ENCODE measurements at places on chromosomes 3 and 15.
A peak's percentile ranks its signal among the peaks of the same experiment; 100 is the strongest.

GRCh38 chr15:80982205-80982604, 7.4 kb downstream of the MESD start:
- DNase-seq: no peak

- DNase-seq: no peak
Measured at GRCh38 chr3:43086460-43087165, 19.3 kb downstream of the POMGNT2 start.

- DNase-seq: no peak
Measured at GRCh38 chr3:188949996-188950395, 221.8 kb upstream of the TPRG1 start.

DNA sequence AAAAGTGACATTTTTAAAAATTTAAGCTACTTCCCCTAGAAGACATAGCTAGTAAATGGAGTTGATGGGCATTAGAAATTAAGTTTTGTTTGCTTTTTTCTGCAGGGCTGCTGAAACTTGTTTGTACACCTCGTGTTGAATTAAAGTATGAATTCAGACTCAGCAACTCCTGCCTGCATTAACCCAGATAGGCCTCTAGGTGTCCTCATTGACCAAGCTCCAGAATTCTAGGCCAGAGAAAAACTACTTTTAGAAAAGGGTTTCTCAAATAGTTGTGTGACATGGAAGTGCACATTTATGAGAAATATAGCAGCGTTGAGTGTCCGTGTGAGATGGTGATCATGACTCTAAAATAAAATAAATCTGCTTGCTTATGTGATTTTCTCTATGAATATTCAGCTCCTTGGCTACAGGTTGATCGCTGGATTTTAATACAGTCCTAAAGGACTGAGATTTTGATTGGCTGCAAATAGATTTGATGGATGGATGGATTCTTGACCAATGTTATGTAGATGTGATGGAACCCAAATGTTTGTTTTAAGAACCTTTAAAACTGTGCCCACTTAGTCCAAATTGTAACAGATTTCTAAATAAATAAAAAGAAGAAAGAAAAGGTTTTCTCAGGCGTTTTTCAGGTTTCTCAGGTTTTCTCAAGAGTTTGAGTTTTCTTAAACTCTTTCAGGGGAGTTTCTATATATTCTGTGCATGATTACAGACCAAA, 39.4 kb upstream of the LMOD3 start:
- DNase-seq: no peak

DNA sequence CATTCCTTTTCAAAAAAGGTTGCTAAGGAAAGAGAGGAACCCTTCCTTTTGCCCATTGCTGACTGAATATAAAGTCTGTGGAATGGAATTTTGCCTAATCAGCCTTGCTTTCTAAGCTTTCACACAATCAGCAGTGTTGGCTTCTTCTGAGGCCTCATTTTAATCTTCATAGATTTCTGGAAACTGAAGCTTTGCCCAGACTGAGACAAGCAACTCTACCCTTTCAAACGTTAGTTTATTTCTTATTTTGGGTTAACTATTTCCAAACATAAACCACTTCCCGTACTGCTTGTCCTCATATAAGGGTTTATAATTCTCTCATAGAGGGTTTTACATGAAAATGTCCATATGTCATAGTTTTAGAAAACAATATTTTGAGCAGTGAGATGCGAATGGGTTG, 82.9 kb downstream of the NR1D2 start:
- no peak for DNase-seq

- no peak for DNase-seq
Measured at GRCh38 chr3:15923640-15924405, 126.0 kb upstream of the ANKRD28 start.

- DNase-seq: no peak
Measured at GRCh38 chr3:175411405-175411804, 552.3 kb downstream of the NAALADL2 start.

- no peak for DNase-seq
Measured at GRCh38 chr3:59001675-59002074, 48.1 kb downstream of the CFAP20DC start.

GRCh38 chr3:161289174-161289573, 68.1 kb downstream of the NMD3 start:
- DNase-seq: no peak

GRCh38 chr15:100728371-100729201, 126.2 kb downstream of the ASB7 start:
- peak; percentile 38 for DNase-seq

- no peak for DNase-seq
Measured at GRCh38 chr15:92069308-92070250, 216.1 kb downstream of the SLCO3A1 start.

DNA sequence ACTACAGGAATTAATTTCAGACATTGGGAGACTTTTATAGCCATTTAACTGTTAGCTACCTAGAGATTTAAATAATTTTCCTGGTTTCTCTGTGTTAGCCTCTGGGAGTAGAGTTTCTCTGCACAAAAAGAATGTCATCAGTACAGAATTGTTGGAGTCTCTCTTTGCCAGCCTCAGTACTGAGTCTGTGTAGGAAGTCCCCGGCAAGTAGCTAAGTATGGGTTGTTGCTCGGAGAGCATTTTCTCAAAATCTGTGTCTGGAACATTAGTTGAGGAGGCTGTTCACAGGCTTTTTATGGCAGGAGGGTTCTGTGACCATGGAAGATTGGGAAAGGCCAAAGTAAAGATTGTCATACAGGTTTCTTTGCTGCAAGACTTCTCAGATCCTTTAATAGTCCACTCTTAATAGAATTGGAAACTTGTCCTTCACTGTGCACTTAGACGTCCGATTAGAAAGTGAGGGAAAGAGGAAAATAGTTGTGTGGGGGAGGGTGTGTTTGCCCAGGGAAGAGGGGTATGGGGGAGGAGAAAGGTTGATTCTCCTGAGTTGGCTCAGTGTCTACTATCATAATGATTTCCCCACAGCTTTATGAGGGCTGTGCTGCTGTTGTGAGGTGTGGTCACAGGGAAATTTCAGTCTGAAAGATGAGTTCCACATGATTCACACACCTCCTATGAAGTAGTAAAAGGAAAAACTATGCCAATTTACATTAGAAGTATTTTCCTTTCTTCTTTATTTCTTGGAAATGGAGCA, 207.1 kb downstream of the PTPRG start:
- DNase-seq: no peak

- peak; percentile 97 for DNase-seq
Measured at GRCh38 chr15:77633134-77633912, 611 bp upstream of the LINGO1 start.

DNA sequence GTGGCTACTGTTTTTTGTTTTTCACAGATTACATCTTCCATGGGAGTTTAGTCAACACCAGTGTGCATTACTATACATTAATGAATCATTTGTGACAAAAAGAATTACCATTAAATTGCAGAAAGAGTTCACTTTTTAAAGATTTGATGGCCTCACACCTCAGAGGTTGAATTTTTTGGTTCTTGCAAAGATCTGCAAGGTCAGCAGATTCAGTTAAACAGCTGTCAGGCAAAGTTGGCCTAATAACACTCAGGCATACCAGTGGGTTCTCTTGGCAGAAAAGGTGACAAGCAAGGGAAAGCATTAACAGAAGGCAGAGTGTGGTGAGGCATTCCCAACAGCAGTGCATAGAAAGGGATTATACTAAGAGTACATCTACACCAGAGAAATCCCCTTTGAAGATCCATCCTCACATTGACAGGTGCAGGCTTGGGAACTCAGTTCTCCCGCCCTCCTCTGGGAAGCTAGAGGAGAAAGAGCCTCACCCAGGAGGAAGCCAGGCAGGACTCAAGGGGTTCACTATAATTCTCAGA, 24.3 kb upstream of the PTX3 start:
- DNase-seq: no peak

- no peak for DNase-seq
Measured at GRCh38 chr3:149507491-149508324, 33.2 kb downstream of the TM4SF4 start.

DNA sequence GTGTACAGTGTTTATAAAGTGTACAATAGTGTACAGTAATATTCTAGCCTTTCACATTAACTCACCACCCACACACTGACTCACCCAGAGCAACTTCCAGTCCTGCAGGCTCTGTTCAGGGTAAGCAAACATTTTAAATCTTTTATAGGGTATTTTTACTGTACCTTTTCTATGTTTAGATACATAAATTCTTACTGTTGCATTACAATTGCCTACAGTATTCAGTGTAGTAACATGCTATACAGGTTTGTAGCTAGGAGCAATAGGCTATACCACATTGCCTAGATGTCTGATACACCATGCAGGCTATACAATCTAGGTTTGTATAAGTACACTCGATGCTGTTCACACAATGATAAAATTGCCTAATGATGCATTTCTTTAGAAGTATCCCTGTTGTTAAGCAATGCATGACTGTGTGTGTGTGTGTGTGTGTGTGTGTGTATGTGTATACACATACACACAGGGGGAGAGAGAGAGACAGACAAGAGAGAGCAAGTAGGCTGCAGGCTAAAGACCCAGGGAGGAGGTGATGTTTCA, 72.5 kb upstream of the PRR23C start:
- no peak for DNase-seq

DNA sequence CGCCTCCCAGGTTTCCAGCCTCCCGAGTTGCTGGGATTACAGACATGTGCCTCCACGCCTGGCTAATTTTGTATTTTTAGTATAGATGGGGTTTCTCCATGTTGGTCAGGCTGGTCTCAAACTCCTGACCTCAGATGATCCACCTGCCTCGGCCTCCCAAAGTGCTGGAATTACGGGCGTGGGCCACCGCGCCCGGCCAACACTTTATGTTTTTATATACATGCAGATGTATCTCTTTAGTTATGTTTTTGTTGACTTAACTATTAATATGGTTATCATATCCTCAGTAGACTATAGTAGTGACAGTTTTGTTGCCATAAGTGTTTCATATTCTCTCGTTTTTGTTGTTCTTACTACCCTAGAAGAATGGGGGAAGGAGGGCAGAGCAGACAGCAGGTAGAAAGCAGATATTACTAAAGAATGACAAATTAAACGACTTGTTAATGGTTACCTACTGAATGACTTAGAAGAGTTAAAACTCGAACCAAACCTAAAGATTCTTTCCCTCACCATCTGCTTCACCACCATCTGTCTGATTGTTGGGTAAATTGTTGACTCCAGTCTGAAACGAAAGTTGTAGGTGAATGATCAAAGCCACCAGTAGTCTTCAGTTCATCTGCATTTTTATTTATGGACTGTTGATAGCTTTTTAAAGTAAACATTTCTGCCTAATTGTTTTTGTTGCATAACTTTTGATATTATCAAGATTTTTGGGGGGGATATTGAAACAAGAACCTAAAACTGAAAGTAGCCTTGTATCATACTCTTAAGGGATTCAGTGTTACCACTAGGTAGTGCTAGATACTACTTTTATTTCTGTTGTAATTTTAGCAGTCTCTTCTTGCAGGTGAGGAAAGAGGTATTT, 89.3 kb downstream of the RASA2 start:
- DNase-seq: no peak

DNA sequence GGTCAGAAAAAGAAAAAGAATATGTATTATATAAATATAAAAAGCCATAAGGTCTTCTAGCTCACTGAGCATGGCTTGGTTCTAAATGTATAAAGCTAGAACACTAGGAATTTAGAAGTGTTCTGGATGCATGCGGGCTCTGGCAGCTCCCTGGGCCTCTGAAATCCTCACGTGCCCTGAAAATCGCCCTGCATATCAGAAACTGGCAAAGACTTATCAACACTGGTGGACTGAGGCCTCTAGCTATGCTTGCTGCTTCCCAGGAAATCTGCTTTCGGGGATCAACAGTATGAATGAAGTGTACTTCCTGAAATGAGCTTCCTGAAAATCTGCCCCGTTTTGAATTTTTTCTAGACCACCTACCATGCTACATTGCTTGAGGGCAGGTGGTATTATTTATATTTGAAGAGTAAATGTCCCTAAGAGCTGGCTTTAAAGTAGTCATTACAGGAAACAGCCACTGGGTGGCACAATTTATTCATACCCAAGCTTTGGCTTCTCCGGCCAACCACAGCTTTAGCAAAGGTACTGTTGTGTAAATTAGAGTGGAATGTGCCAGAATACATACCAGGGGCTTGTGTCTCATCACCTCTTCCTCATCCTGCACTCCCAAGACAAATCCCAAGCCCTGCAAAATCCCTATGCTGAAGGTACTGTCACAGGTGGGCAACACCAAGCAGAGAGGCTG, 17.7 kb downstream of the CRTAP start:
- peak; percentile 60 for DNase-seq

- no peak for DNase-seq
Measured at GRCh38 chr3:124800511-124801258, 70.4 kb downstream of the UMPS start.

GRCh38 chr3:87780811-87781210, 278.0 kb downstream of the CGGBP1 start:
- no peak for DNase-seq

DNA sequence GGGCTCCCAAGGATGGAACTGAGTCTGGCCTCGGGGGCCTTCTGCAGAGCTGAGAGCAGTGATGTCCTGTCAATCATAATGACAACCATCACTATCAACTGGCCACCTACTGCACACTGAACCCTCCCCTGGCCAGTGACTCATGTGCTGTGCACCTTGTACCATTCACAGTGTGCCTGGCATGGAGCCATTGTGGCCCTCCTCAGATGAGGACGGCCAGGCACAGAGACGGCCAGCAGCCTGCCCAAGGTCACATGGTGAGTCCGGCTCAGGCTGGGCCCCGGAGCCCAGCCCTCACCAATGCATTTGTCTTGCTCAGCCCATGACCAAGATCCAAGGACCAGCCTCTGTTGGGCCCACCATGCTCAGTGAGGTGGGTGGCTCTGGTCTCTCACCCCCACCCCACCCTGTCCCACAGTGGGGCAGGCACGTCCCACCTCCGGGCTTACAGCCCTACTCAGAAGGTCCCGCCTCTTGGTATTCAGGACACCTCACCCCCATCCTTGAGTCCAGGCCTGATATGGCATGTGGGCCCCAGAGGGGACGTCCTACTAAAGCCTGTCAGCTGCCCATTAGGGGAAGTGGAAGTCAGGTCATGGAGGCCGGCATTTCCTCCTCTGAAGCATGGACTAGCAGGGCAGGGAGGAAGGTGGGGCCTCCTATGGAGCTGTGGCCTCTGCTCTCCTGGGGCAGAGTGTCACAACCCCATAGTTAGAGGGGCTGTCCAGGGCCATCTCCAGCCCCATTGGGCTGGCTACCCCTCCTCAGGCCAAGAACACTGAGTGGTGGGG, 35.9 kb upstream of the TMEM115 start:
- DNase-seq: no peak

- DNase-seq: no peak
Measured at GRCh38 chr3:21752749-21753347, 1.8 kb upstream of the ZNF385D start.

DNA sequence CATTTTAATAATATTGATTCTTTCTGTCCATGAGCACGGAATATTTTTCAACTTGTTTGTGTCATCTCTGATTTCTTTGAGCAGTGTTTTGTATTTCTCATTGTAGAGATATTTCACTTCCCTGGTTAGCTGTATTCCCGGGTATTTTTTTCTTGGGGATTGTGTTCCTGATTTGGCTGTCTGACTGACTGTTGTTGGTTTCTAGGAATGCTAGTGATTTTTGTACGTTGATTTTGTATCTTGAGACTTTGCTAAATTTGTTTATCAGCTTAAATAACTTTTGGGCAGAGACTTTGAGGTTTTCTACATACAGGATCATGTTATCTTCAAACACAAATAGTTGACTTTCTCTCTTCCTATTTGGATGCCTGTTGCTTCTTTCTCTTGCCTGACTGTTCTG, 418.8 kb upstream of the ALCAM start:
- DNase-seq: no peak

GRCh38 chr3:194296454-194297263, 54.5 kb downstream of the CPN2 start:
- DNase-seq: peak; percentile 95

Measured in ecto neural progenitor cell (in vitro differentiated cells).